Stimulated activated effector memory CD8-positive, alpha-beta T cell treated with anti-CD3 and anti-CD28 coated beads, Interleukin-12 subunit alpha, Interleukin-12 subunit beta, amount 100 ng/mL, for 72 hours (primary cell): ENCODE measurements at places on chromosomes 5 and 9.

- no peak for DNase-seq
Measured at GRCh38 chr9:21097817-21098216, 20.1 kb upstream of the IFNB1 start.

- no peak for DNase-seq
Measured at GRCh38 chr9:121955649-121956048, 137.5 kb downstream of the TTLL11 start.

DNA sequence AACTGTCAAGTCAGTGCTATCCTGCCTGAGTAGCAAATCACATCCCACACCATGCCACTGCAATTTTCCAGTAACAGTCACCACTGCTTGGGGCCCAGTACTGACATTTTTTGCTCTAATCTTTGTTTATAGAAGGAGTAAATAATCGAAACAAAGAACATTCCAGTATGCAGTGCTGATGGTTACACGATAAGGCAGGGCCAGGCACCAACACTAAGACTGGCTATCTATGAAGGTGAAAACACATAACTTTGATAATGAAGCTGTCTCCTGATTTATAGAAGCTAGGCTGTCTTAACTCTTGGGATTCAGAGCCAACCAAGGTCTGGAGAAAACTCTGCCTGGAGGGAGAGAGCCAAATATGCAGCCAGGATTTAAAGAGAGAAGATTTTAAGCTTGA is 365.3 kb downstream of the BNC2 start:
- DNase-seq = no peak

DNA sequence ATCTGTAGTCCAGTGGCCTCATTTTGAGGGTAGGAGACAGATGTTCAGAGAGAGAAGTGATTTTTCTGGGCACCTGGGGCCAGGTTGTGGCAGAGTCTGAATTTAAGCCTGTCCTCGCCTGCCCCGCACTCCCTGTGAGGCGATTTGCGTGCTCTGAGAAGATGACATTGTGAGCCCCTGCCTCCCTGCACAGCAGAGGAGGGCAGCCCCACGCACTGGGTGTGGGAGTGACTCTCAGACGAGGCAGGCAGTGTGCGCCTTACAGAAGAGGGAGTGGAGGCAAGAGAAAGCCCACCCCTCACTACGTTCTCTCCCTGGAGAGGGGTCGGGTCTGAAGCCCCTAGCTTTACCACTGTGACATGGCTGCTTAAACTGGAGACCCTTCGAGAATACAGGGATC is 35.7 kb downstream of the IRX4 start:
- no peak for DNase-seq

DNA sequence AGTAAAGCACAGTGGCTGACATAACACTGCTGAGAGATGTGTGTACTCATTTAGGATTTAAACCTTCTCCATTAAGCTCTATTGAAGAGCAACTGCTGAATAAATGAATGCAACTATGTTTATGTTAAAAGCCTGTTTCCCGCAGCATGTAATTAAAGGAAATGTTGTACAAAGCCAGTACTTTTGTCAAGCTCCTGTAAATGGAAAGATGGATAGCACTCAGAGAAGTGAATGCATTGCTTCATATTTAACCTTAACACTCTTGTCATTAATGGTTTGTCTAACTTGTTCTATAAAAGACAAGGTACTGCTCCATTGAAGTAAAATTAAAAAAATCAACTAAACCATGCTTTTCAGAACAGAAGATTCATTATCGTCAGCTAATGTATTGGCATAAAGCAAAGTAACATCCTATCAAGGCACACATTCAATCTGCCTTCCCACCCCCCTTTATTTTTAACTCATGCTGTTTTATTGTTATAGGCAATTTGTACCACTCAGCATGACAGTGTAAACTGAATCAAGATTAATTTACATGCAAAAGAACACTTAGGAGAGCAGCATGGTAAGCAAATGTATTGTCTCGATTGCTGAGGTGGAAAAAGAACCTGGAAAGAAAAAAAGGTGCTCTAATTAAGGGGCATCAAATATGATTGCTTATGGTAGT is 240.9 kb upstream of the TBCA start:
- no peak for DNase-seq

GRCh38 chr9:105500108-105500766 is 52.4 kb downstream of the FSD1L start:
- DNase-seq = no peak

- no peak for DNase-seq
Measured at GRCh38 chr9:131657456-131657855, 82.4 kb downstream of the RAPGEF1 start.

GRCh38 chr9:1462626-1463308 is 412.6 kb downstream of the DMRT2 start:
- no peak for DNase-seq

DNA sequence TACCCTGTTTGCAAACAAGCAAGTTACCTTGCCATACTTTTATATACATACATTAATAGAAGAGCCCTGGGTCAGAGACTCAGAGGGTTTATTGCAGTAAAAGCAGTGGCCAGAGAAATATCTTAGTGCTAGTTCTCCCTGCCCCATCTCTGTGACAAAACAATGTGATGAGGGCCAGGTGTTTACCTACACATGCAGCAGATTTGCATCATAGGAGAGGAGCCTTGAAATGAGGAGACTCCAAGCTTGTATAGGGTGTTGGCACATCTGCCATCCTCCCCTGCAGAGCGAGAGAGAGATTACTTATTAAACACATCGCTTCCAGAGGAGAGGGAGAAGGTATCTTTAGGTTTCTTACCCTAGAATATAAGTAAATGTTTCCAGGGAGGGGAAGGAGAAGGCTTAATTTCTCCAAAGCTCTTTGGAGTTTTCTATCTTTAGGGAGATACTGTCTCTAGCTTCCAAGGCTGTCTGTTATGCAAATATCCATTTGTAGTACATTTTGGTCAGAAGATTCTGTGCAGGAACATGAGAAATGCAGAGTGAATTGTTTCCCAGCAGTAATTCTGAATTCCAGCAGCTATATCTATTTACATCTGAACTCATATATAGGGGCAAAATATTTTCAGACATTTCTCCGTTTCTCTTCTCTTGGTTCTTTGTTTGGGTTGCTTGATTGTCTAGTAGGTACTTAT is 15.7 kb downstream of the FER start:
- DNase-seq = no peak

DNA sequence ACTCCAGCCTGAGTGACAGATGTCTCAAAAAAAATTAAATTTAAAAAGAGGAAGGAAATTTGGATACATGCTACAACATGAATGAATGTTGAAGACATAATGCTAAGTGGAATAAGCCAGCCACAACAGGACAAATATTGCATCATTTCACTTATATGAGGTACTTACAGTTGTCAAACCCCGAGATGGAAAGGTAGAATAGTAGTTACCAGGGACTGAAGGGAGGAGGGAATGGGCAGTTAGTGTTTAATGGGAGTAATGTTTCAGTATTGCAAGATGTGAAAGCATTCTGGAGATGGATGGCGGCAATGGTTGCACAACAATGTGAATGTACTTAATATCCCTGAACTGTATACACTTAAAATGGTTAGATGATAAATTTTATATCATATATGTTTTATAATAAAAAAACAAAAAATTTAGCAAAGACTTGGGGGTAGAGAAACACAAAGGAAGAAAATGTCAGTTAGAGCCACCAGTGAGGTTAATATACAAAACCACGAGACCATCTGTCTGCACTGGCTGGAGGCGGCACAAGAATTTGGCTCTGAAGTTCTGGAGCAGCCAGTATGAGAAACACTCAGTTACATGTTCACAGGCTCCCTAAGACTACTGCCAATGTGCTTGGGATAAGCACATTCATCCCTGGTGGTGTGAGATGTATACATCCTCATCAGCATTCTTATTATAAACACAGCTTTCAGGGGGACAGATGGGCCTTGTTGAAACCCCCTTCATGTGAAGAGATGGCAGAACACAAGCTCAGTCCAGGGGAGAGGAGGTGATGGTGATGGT is 37.0 kb upstream of the RPS23 start:
- DNase-seq = no peak

- DNase-seq = no peak
Measured at GRCh38 chr9:130041648-130042405, 1.2 kb downstream of the FNBP1 start.

- no peak for DNase-seq
Measured at GRCh38 chr5:114361724-114362196, at the start of gene KCNN2. TSS of gene KCNN2 (plus strand) at chr5:114362070. CDS start at chr5:114362140, 70 bp downstream.

DNA sequence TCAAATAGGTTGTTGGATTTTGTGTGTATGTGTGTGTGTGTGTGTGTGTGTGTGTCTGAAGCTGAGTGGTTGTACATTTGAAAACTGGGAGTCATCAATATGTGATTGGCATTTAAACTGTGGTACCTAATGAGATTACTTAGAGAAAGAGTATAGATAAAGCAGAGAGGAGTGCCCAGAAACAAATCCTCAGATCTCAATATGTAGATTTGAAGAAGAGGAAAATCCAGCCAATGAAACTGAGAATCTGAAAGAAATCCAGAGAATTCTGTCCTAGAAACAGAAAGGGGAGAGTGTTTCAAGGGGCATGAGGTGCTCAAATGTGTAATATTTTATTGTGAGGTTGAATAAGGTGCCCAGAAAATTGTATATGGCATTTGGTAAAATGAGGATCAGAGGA is 66.2 kb downstream of the CCDC192 start:
- DNase-seq = no peak

DNA sequence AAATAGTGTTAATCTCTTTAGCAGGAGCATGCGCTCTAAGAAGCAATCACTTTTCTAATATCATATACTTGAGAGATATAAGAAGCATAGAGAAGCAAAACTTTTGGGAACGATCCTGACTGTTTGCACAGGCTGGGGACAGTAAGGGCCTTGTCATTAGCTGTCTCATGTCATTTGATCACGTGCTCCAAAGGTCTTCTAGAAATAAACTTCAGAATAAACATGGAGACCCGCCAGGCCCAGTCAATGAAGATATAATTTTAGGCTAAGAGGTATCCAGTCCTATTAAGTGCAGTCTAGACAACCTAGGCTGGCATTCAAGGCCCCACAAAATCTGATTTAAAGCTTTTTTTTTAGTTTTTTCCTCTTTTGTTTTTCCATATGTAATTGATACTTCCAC is 111.0 kb upstream of the APC start:
- DNase-seq = no peak

DNA sequence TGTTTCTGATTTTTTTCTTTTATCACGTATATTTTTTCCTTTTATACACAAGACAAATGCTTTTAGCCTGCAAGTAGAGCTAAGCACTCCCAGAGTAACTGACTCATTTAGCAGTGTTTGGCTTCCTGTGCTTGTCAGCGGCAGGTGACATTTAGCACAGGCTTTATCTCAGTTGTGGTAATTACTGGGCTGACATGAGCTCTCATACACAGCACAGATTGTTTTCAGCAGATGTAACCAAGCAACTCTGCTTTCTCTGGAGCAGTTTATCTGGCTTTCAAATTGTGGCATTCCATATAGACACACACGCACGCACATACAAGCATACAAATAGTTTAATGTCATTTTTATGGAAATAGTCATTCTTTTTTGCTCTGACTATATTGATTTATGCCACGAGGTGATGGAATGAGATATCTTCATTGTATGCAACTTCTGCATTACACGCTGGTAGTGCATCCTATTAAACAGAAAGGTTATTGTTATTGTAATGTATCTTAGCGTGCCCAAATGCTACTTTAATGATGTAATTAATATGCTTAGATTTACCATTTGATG is 379.0 kb upstream of the GRAMD2B start:
- DNase-seq = no peak

DNA sequence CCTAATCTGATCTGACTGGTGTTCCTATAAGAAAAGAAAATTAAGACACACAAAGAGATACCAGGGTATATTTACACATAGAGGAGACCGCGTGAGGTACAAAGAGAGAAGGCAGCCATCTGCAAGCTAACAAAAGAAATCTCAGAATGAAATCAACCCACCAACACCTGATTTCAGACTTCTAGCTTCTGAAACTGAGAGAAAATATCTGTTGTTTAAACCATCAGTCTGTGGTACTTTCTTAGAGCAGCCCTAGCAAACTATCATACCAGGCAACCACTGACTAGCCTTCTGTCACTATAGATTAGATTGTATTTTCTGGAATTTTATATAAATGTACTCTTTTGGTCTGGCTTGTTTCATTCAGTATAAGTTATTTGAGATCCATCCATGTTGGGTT is 779.3 kb upstream of the ACO1 start:
- no peak for DNase-seq
